Stimulated activated CD4-positive, alpha-beta T cell treated with anti-CD3 and anti-CD28 coated beads, Interleukin-1b, Interleukin-23, amount 100 ng/mL, for 1 hour (primary cell): ENCODE measurements at places on chromosomes 7 and 10.

- no peak for DNase-seq
These were observed 44.5 kb downstream of the STARD3NL start for GRCh38 chr7:38222481-38223096.

- DNase-seq: no peak
These were observed 464 bp downstream of the KIAA1217 start for GRCh38 chr10:24209432-24209771.

DNA sequence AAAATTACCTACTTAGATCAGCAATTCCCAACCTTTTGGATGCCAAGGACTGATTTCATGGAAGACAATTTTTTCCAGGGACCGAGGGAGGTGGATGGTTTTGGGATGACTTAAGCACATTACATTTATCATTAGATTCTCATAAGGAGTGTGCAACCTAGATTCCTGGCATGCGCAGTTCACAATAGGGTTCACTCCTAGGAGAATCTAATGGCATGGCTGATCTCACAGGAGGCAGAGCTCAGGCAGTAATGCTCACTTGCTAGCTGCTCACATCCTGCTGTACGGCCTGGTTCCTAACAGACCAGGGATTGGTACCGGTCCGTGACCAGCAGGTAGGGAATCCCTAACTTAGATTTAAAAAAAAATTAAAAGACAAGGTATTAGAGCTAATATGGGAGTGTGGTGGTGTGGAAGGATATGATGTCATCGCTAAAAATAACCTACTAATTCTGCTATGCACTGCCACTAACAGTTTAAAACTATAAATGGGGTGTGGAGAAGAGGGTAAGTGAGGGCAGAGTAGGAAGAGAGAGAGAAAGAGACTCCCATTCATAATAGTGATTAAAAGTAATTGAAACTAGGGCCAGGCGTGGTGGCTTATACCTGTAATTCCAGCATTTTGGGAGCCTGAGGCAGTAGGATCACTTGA, 282.7 kb downstream of the BAMBI start:
- no peak for DNase-seq

GRCh38 chr7:41238851-41239331, 464.0 kb downstream of the INHBA start:
- no peak for DNase-seq

DNA sequence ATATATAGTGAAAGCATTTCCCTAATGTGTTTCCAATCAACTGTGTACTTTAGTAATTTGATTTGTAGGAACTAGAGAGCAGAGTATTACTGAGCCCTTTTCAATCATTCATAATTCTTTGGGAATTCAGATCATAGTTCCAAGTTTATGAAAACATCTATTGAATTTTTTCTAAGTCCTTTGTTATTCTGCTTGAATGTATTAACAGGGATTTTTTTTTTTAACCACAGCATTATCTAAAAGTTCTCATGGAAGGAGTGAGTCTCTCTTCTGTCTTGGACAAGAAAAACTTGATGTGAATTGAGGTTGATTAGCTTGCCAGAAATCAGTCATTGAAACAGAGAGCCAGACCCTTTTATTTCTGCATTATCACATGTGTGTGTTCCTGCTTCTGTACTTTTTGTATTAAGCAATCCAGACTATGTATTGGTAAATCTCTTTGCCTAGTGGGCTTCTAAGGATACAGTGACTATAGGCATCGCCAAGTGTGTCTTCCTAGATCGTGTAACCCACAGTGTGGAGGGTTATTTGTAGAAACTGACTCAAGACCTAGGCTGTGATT, 59.9 kb downstream of the BMPER start:
- DNase-seq: no peak
